ENCODE measurements at places on chromosomes 3 and 15.

DNA sequence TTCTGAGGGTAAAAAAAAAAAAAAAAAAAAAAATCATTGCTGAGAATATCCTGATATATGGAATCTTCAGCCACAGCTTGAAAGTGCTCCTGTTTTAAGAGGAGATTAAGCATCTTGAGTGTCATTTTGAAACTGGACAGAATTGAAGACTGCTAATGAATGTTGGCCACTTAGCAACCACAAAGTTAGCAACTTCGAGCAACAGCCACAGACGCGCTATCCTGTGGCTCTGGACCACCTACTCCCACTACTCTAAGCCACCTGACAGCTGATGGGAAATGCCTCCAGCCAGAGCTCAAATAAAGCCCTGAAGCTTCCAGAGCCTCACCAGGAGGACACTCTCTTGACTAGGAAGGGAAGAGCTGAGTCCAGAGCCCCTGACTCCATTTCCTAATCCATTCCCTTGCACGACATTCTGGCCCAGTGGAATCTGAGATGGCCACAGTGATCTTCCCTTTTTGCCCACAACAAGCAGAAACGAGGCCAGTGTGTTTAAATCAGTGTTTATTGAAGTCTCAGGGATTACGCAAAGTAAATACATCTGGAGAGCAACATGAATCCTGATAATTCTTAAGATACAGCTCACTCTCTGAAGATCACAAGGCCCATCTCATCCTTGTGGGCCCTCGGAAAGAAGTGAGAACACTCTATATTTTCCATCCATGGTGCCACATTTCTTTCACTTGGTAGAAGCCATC lies 58.6 kb downstream of the TMEM212 start:
- no peak for DNase-seq

GRCh38 chr3:113113361-113113760 lies 98.0 kb upstream of the BOC start:
- DNase-seq = no peak

DNA sequence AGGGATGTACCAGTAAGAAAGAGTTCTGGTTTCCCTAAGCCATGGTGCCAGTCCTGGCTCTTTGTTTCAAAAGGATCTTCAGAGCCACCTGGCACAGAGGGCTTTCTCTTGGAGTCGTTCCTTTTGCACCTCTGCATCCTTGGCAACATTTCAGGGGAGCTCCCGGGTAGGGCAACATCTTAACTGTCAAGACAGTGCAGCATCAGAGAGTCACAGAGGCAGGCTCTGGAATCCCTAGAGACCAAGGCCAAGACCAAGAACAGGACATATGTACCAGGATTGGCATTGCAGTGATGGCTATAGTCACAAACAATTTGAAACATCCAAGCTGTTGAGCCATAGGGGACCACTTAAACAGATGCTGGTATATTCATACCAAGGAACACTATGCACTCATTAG lies 129.4 kb upstream of the ADPGK start:
- no peak for DNase-seq

DNA sequence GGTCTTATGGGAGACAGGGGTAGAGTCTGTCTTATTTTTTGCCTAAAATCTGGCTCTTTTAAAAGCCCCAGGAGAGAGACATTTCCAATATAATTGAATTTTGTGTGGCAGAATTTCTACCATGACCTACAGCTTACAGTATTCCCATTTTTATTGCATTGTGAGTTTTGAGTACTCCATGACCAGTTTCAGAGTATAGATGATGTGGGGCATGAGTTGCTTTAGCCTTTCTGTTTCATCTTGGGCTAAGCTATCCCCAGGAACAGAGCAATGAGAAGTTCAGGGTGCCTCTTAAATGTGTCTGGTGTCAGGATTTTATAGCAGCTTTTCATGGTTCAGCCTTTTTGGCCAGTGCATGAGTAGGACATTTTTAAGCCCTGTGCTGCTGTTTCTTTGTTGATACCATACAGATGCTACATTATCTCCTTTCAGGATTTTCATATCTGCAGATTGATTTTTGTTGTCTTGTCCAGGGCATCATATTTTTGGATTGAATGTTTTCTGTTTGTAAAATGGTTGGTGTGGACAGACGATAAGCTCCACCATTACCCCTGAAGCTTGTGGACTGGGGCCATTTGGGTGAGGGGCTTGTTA lies 3.5 kb downstream of the ABHD2 start:
- no peak for DNase-seq

GRCh38 chr3:126542340-126543241 lies 16.1 kb downstream of the C3orf22 start:
- DNase-seq = no peak

- no peak for DNase-seq
Measured at GRCh38 chr3:82194870-82195269, 433.4 kb upstream of the GBE1 start.

GRCh38 chr3:148102156-148102555 lies 595.5 kb upstream of the AGTR1 start:
- DNase-seq = no peak

- DNase-seq = no peak
Measured at GRCh38 chr3:29240248-29240647, 40.6 kb upstream of the RBMS3 start.

GRCh38 chr15:101447168-101447533 lies 42.4 kb downstream of the PCSK6 start:
- DNase-seq = no peak

- DNase-seq = no peak
Measured at GRCh38 chr15:43187544-43188155, 2.4 kb downstream of the CCNDBP1 start.

DNA sequence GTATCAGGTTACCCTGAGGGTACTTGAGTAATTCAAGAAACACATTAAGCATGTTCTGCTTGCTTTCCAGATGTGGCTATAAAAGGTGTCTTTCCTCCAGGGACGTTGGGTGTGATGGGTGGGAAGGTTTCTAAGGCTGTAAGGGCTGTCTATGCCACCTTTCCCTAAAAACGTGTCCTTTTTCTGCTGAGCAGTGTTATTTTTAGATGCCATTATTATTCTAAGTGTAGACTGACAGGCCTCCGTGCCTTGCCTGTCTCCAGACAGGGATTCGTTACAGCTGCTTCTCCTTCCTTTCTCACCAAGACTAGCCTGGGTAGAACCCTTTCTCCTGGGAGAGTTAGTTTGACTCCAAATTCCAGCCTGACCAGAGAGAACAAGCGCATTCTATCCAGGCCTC lies 26.8 kb upstream of the RHO start:
- no peak for DNase-seq

GRCh38 chr3:11638495-11639358 lies 5.0 kb downstream of the VGLL4 start:
- DNase-seq = no peak

DNA sequence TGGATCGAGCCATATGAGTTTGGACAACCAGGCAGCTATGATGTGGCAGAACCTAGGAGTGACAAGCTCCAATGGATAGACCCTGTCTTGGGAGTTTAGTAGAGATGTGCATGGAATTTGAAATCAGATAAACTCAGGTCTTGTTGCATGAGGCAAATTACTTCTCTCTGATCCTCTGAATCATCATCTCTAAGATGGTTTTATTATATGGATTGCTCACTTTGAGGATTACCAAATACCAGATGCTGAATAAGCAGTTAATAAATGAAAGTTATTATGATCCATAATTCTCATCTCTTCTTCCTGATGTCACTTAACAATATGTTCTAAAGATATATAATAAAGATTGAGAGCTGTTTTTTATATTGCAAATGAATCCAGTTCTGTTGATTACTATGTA lies 622.2 kb downstream of the NTRK3 start:
- no peak for DNase-seq

- no peak for DNase-seq
Measured at GRCh38 chr3:47722859-47723258, 58.8 kb downstream of the SMARCC1 start.

DNA sequence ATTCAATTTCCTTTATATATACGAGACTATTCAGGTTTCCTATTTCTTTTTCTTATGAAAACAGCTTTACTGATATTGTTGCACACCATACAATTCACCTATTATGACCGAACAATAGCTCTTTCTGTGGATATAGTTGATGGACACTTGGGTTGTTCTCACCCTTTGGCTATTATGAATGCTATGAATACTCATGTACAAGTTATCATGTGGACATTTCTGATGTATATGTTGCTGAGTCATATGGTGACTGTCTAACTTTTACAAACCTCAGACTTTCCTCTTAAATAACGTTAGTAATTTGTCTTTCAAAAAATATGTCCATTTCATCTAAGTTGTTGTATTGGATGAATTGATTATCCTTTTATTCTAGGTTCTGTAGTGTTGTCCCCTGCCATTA lies 15.7 kb upstream of the USF3 start:
- DNase-seq = no peak

DNA sequence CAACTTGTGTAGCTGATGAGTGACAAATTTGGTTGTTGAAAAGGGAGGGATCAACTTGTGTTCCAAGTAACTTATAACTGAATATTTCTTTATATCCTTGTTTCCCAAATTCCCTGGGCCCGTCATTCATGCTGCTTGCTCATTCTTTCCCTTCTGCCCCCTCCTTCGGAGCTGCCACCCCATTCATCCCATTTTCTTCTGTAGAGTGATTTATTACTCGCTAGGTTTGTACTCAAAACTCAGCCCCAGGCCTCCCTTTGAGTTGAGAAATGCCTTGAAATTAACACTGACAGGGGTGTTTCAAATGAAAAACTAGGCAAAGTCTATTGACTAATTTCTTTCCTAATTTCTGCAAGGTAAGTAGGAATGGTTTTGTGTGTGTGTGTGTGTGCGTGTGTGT lies 277.4 kb upstream of the SLCO3A1 start:
- DNase-seq = no peak

Measured in activated gamma-delta T cell treated with Interleukin-2 at 50 U/mL for 16 hours (primary cell).